ENCODE measurements at places on chromosomes 12 and 14. TPM values are rescaled to one million over a fixed set of nuclear protein-coding genes. Genes with fewer than 3 reads are reported as not detected.

PPFIA2 gene
- total RNA-seq = 2.2 TPM

CLMN gene
- 6.6 TPM for total RNA-seq

NKX2-1 gene
- not detected for total RNA-seq

HSPB8 gene
- total RNA-seq = 4.3 TPM
